ENCODE measurements at places on chromosomes 3 and 15.

DNA sequence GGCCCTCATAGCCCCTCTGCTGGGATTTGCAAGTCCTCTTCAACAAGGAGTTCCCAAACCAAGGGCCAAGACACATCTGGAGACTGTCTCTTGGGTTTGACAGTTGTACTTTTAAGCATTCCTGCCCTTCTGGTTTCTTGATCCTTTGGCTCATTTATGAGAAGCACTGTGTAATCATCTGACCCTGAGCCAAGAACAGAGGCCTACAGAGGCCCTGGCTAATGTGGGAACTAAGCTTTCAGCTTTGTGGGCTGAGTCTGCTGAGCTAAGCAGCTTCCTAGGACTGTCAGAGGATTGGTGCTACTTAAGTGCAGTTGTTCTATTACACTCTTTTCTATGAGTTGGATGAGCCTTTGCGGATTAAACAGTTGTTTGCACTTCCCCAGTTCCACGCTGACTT, 178.3 kb downstream of the KBTBD8 start:
- DNase-seq: no peak

- DNase-seq: no peak
Measured at GRCh38 chr3:43531835-43532234, 90.0 kb downstream of the ANO10 start.

DNA sequence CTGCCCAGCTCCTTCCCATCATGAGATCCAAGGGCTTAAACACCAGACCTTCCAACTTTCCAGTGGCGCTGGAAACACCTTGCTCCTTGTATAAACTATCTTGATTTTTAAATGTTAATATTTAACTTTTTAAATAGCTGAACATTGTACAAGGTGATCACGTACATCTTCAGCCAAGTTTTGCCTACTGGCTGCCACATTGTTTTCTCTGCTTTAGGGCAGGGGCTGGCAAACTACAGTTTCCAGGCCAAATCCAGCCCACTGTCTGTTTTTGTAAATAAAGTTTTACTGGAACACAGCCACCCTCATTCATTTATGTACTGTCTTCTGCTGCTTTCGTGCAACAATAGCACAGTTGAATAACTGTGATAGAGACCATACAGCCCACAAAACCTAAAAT, 27.6 kb upstream of the FOXP1 start:
- DNase-seq: no peak

DNA sequence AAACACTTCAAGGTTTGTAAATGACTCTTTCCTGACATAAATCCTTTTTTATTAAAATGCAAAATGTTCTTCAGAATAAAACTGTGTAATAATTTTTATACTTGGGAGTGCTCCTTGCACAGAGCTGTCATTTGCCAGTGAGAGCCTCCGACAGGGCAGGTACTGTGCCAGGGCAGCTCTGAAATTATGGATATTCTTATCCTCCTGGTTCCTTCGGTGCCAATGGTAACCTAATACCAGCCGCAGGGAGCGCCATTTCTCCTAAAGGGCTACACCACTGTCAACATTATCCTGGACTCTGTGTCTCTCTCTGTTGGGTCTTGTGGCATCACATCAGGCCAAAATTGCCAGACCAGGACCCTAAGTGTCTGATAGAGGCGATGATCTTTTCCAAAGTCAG, 33.0 kb downstream of the CHDH start:
- DNase-seq: no peak

GRCh38 chr3:16536996-16537395, 23.5 kb upstream of the RFTN1 start:
- no peak for DNase-seq

DNA sequence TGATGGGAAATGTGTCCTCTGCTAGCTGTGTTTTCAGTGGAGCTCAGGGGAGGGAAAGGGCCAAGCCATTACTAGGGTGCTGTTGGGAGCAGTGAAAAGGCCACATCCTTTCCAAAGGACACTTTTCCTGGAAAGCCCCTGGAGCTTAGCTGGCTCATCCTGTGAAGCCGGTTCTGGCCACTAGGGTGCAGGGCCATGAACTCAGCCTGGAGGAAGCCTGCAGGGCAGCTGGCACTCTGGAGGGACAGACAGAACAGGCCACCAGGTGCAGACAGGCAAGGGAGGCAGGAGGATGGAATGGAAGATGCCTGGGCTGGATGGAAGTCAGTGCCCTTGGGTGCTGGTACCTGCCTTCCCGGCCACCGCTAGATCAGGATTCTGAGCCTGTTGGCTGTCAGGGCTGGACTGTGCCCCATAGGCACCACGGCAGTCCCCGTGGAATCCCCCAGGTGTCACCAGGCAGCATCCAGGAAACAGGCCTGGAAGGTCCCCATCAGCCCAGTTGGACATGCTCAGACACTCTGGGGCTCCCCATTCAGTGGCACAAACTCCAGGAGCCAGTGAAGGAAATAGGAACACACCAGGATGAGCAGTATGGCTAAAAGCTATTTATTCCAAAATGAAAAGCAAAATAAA, 76.2 kb upstream of the C2CD4B start:
- no peak for DNase-seq

Measured in Peyer's patch (tissue), 4 donors.